NK-92 treated with Interleukin-12 subunit alpha and Interleukin-12 subunit beta, amount 100 ng/mL, for 24 hours (cell line): ENCODE measurements at places on chromosomes 5 and 9.

DNA sequence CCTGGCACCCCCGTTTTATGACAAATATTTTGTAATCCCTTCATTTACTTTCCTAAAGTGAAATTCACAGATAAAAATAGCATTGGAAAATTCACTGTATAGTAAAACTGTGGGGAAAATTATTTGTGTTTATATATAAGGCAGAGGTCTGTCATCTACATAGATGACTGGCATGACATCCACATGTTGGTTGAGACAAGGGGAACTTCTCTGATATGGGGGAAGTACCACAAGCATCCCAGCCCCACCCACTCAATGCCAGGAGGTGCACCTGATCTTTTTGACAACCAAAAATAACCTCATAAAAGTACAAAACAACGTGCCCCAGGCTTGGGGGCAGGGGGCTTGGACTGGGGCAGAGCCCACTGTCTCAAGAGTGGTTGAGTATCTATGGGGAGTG is 6.3 kb upstream of the TDRD7 start:
- DNase-seq = no peak

- no peak for DNase-seq
Observed at GRCh38 chr9:107929443-107929842, 439.9 kb upstream of the KLF4 start.

DNA sequence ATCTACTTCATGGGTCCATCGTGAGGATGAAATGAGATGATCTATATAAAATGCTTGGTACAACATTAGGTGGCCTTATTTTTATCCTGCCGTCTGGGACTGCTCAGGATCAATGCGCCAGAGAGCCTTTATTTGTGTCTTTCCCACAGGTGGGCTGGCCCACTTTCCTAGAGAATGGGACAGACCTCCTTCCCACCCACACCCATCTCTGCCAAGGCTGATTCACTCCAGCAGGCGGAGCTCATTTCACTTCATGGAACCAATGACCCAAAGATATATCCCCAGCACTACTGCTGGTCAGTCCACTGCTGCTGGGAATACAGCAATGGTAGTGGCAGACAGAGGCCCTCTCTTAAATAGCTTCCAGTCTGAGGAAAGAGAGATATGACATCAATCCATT is 35.7 kb downstream of the TGFBI start:
- no peak for DNase-seq

DNA sequence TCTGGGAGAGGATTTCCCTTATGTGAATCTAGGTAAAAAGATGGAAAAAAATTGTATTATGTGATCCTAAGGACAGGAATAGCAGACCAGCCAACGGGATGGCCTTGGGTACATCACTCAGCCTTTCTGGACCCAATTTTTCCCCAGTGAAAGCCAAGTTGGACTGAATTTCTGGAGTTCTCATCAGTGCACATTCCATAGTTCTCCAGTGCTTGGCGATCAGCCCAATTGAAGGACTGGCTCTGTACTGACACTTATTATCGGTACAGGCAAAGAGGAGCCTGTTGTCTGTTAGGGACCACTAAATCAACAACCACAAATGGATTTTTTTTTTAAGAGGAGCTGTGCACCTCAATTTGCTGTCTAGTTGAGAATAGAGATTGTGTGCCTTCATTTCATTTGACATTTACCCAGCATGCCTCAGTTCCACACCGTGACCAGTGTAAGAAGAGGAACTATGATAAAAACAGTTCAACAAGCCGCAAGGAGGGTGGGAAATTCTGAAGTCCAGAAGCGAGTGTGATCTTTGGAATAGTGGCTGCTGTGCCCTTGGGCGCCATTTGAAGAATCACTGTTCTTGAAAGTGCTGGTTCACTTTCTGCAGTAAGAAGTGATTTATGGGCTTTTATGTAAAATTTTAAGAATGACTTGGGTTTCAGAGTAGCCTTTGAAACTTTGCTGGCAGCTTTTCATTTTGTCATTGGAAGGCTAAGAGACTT is 8.0 kb downstream of the ARL10 start:
- DNase-seq = no peak

DNA sequence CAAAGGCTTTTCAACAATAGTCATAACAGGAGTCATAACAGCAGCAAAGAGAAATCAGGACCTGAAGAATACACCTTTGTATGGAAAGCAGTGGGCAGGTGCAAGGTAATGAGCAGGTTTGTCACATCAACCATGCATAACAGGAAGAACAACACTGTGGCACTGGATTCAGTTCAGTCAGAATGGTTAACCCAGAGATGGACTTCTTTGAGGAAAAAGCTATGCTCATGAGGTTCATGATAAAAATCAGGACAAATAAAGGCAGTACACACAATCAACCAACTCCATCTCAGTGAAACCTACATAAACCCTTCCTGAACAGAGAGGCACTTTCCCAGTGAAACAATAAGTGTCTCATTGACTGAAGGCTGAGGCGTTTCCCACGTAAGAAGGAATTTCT is 27.0 kb downstream of the ABITRAM start:
- DNase-seq = no peak

DNA sequence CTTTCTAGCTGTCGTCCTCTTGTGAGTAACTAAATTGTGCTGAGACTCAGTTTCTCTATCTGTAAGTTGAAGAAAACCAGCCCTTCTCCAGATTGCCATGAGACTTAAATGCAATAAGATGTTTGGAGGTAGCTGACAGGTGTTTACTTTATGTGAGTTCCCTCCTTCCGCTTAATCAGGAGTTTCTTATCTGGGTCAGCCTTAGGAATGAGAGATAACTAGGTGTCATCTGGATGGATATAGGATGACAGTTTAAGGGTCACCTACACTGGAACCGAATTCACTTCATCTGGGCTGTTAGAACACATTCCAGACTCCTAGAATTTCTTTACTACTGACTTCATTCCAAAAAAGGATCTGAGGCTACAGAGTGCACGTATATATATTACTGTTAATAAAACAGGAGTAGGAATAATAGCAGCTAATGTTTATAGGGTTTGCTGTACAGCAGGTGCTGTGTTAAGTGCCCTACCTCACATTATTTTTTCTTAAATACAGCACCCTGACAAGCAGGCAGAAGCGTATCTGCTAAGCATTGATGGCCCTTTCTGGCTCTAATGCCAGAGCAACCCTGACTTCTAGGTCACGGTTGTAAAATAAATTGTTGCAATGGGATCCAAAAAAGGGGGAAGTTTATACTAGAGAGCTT is 30.0 kb upstream of the CPEB4 start:
- DNase-seq = no peak
